ENCODE measurements at places on chromosomes 1 and 21. TPM values are rescaled to one million over a fixed set of nuclear protein-coding genes. Genes with fewer than 3 reads are reported as not detected.

The FLAD1 gene
- total RNA-seq, result 33.4 TPM

The TSPEAR gene
- total RNA-seq, result not detected

The ACP6 gene
- total RNA-seq, result 31.2 TPM

The RGS1 gene
- not detected for total RNA-seq

The KRTAP22-1 gene
- not detected for total RNA-seq

The CYP4X1 gene
- total RNA-seq, result not detected

The KRTAP12-2 gene
- total RNA-seq, result not detected

The BTBD8 gene
- total RNA-seq, result 3.6 TPM

The CTSE gene
- 0.54 TPM for total RNA-seq

The SDHB gene
- 178 TPM for total RNA-seq

The ADGRL4 gene
- not detected for total RNA-seq

The C4BPA gene
- not detected for total RNA-seq

The ABCA4 gene
- total RNA-seq, result not detected

The NBPF4 gene
- total RNA-seq, result not detected

The FCRLB gene
- total RNA-seq, result 5.3 TPM
